GM12878 (cell line): ENCODE measurements at places on chromosomes 6 and 20. TPM values are rescaled to one million over a fixed set of nuclear protein-coding genes. Genes with fewer than 3 reads are reported as not detected.

Gene DNMT3B
- 1.8 and 1.9 TPM in 2 replicates for total RNA-seq

Gene PERP
- 0.92 and 1.1 TPM in 2 replicates for total RNA-seq

Gene PHACTR3
- 0.29 TPM in 1 of 2 replicates, not detected in the other for total RNA-seq

Gene PRDM13
- total RNA-seq, result 0.15 TPM in 1 of 2 replicates, not detected in the other

Gene CYP21A2
- 0.61 and 0.92 TPM in 2 replicates for total RNA-seq

Gene LHFPL5
- total RNA-seq, result not detected in 2 replicates

Gene DACT2
- total RNA-seq, result not detected in 2 replicates

Gene POPDC3
- total RNA-seq, result not detected in 2 replicates

Gene TMC2
- not detected in 2 replicates for total RNA-seq

Gene LAMP5
- 0.29 and 0.54 TPM in 2 replicates for total RNA-seq

Gene KCNK5
- 3.8 and 4.2 TPM in 2 replicates for total RNA-seq

Gene DEFB110
- not detected in 2 replicates for total RNA-seq

Gene EIF2S2
- 80.2 and 84.1 TPM in 2 replicates for total RNA-seq

Gene TNFRSF6B
- total RNA-seq, result not detected in 2 replicates

Gene HSPA1L
- 1.5 and 1.6 TPM in 2 replicates for total RNA-seq

Gene DEFB132
- not detected in 2 replicates for total RNA-seq

Gene VIP
- total RNA-seq, result 0.23 TPM in 1 of 2 replicates, not detected in the other

Gene CALHM4
- not detected in 2 replicates for total RNA-seq

Gene MATN4
- not detected in 2 replicates for total RNA-seq

Gene PDCD2
- total RNA-seq, result 90.7 and 93.1 TPM in 2 replicates

Gene NRM
- total RNA-seq, result 39.0 and 39.3 TPM in 2 replicates

Gene BPIFA1
- total RNA-seq, result not detected in 2 replicates

Gene MAPK14
- total RNA-seq, result 45.6 and 49.1 TPM in 2 replicates

Gene PPT2
- 7.3 and 7.9 TPM in 2 replicates for total RNA-seq

Gene KCNQ5
- 4.1 and 5.0 TPM in 2 replicates for total RNA-seq

Gene DNAAF9
- total RNA-seq, result 1.9 and 2.1 TPM in 2 replicates

Gene RIPOR3
- total RNA-seq, result 0.05 TPM in 1 of 2 replicates, not detected in the other

Gene GDAP1L1
- total RNA-seq, result not detected in 2 replicates

Gene LPA
- total RNA-seq, result 2.8 TPM in 2 replicates

Gene SIRPB2
- total RNA-seq, result not detected in 2 replicates

Gene RHAG
- total RNA-seq, result 0.18 and 0.32 TPM in 2 replicates

Gene BTNL2
- 0.26 TPM in 1 of 2 replicates, not detected in the other for total RNA-seq
